ENCODE measurements at places on chromosomes 13 and 19.
A peak's percentile ranks its signal among the peaks of the same experiment; 100 is the strongest.

DNA sequence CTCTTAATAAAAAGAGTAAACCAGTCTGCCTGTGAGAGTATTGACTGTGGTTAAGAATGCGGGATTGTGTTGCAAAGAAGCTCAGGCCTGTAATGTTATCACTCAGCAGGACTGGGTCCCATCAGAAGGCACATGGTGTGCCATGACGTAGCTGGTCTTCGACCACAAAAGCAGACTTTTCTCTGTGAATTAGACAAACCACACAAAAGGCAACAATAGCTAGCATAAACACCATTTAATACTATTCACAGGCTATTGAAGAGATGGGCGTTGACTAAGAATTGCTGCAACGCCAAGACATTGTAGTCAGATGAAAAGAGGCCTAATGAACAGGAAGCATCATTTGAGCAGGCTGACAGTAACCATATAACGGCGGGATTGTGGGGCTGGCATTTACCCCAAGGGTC is 235.6 kb upstream of the SOX21 start:
- no peak for DNase-seq

GRCh38 chr13:106772006-106772601 is 204.2 kb upstream of the ARGLU1 start:
- DNase-seq: peak; percentile 1

DNA sequence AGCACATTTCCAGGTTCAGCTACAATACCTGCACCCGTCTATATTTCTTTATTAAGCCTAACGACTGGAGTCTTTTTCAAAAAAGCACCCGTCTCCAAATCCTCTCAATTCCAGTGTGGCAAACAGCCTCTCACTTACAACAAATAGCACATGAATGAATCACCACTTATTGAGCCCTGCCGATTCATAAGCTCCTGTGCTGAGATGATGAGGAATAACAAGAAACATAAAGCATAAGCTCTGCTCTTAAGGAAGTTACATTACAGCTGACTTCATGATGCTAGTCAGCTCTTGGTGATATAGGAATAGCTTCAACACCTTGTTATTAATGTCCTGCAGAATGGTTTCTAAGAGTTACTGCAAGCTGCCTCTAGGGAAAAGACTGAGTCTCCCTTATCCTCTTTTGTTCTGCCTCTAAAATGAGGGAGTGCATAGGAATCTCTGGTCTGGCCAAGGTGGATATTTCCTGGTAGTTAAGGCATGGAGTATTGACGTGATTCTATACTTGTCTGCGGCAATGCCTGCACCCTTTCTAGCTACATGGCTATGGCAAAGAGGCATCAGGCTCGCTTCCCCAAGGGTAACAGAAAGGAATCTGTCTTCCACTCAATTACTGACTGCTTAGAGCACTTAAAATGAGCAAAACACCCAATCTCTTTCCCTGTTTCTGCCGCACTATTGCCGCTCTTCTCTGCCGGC is 195.7 kb downstream of the KLF12 start:
- DNase-seq: peak; percentile 0

DNA sequence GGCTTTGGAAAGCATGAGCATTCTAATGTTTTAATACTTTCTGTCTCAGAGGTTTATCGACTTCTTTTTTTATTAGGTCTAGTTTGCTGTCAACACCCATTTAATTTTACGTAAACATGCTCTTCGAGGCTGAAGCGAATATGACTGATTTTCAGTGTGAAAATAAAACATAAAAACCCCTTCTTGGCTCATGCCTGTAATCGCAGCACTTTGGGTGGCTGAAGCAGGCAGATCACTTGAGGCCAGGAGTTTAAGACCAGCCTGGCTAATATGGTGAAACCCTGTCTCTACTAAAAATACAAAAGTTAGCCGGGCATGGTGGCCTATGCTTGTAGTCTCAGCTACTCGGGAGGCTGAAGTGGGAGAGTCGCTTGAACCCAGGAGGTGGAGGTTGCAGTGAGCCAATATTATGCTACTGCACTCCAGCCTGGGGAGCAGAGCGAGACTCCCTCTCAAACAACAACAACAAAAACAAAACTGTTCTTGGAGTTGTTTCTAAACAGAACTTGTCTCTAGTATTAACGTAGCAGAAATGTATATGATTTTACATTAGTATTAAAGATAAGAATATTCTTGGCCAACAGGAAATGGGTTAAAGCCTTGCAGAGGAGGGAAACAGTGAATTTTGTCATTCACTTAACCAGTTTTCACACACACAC is 7.1 kb upstream of the IGFL3 start:
- DNase-seq: no peak

GRCh38 chr19:8257052-8257443 is 47.9 kb downstream of the CERS4 start:
- DNase-seq: no peak

DNA sequence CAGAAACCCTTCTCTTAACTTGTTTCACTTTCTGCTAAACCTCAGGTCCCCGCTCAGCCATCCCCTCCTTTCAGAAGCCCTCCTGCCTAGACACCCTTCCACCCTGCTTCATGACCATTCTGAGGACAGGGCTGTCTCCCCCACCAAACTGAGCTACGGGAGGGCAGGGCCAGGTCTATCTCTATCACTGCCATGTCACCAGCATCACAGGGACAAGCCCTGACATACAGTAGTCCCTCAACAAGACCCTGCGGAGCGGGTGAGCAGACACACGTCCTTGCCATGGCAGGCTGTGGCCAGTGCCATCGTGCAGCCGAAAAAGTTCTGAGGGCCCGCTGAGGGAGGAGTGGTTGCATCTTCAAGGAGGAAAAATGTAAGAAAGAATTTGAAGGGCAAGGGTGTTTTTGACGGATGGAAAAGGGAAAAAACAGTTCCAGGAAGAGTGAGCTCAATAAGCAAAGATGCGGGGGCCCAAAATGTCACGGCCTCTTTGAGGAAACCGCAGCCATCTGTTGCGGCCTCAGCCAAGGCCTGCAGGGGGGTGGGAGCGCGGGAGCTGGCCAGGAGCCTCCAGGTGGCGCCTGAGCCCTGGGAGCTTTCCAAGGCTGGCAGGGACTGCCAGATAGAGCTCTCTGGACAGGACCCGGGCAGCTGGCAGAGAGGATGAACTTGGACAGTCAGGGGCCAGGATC is 8.1 kb downstream of the PTGIR start:
- peak; percentile 87 for DNase-seq

- DNase-seq: peak; percentile 85
These were observed 74.3 kb upstream of the ATP12A start for GRCh38 chr13:24605923-24606372.

- no peak for DNase-seq
These were observed 3.8 kb downstream of the ATP4B start for GRCh38 chr13:113654175-113654560.

GRCh38 chr19:19409631-19410030 is 4.2 kb downstream of the GATAD2A start:
- no peak for DNase-seq

- no peak for DNase-seq
These were observed 26.7 kb downstream of the ZMYM2 start for GRCh38 chr13:19985219-19985556.

- DNase-seq: no peak
These were observed 3.4 kb upstream of the PIK3R2 start for GRCh38 chr19:18149596-18149975.

- DNase-seq: peak; percentile 3
These were observed 1779.6 kb upstream of the PRR20A start for GRCh38 chr13:55361141-55361540.

DNA sequence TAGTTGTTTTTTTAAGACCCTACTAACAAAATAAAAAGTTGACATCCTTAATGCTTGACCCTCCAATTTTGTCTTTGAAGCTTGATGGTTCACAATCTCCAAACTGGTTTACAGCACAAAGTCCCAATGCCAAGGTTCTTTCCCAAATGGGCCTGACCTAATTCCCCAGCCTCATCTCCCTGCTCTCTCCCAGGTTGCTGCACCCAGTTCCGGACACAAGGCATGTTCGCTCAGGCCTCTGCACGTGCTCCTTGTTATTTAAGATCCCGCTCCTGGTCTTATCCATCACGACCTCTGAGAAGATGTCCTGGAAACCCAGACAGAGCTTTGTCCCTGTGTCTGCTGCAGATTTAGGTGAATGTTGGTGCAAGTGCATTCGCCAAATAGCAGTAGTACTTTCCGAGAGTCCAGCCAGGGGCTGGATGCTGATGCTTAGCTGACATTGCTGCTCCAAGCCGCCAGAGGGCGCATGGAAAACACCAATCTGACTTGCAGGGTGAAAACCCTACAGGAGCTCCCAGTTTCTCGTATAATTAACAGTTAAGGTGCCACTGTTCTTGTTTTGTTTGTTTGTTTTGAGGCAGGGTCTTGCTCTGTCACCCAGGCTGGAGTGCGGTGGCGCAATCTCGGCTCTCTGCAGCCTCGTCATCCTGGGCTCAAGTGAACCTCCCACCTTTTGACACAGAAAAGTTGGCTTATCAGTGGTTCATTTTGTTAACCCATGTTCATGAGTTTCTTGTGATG is 18.5 kb downstream of the LYPD3 start:
- DNase-seq: peak; percentile 83

- DNase-seq: peak; percentile 55
These were observed 170.5 kb downstream of the STK24 start for GRCh38 chr13:98406427-98406826.

GRCh38 chr19:28685802-28686201 is 527.1 kb downstream of the UQCRFS1 start:
- no peak for DNase-seq

DNA sequence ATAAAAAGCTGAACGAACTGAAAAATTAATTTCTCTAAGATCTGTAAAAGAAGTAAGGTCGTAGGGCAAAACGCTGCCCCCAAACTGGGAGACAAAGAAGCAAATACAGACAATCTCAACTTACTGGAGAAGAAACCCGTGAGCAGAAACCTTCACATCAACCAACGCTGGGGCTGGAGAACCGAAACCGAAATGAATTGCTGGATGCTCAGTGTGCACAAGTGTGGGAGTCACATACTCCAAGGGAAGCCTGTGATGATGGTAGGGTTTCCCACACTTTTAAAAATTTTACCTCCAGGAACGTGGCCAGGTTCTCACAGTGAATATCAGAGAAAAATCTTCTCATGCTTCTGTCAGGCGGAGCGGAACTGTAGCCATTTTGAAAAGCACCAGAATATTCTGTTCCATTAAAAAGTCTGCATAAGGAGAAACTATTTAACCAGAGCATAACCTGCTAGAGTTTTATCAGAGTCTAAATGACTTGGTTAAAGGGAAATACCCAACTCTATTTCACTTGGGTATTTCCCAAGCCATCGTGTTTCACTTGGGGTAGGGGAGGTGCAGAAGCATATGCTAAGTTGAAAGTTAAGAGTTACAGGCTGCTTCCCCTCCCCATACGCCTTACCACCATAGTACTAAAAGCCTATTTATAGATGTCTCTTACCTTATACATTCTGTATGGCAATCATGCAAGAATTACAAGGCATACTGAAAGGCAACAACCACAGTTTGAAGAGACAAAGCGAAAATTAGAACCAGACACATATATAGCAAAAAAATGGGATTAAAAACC is 110.5 kb upstream of the SLITRK1 start:
- no peak for DNase-seq

GRCh38 chr13:30034458-30034795 is 184.0 kb upstream of the UBL3 start:
- DNase-seq: no peak

- DNase-seq: peak; percentile 85
These were observed at the start of gene UBAC2 for GRCh38 chr13:99200432-99201167. UBAC2 (plus strand) TSS chr13:99200854; CDS start chr13:99200909, 55 bp downstream.

GRCh38 chr13:91154558-91155353 is 192.7 kb upstream of the MIR17HG start:
- peak; percentile 7 for DNase-seq

DNA sequence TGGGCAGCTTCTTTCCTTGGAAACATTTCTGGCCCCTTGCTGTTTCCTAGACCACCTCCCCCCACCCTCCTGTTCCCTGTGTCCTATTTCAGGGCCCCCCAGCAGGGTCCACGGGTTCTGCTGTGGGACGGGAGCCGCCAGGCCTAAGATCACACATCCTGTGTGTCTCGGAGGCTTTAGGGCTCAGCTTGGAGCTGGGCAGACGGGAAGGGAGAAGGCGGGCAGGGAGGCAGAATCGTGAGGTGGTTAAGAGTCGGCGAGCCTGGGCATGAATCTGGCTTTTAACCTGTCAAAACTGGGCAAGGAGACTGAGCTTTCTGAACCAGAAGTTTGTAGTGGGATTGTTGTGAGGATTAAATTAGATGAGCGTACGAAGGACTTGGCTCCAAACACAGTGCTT is 4.8 kb downstream of the KCNC3 start:
- no peak for DNase-seq

- peak; percentile 79 for DNase-seq
These were observed 8.2 kb upstream of the HSD17B14 start for GRCh38 chr19:48844472-48844871.

DNA sequence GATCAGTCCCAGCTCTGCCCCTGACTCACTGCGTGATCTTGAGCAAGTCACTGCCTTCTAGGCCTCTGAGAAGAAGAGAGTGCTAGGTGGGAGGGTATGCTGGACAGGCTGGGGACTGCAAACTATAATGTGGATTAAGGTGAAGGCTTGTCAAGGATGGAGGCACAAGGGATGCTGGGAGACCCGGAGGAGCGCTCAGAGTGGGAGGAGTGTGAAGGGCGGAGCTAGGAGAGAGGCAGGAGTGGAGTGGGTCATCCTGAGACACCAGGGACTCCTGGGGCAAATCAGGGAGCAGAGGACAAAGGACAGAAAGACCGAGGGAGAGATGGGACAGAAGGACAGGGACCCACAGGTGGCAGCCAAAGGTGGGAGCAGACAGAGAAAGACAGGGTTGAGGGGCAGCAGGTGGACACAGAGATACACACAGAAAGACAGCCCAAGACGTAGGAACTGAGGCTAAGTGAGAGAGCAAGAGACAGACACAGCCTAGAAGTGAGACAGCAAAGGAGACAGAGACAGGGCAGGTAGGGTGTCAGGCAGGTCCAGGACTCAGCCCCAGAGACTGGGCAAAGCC is 2.6 kb downstream of the GRIK5 start:
- no peak for DNase-seq

DNA sequence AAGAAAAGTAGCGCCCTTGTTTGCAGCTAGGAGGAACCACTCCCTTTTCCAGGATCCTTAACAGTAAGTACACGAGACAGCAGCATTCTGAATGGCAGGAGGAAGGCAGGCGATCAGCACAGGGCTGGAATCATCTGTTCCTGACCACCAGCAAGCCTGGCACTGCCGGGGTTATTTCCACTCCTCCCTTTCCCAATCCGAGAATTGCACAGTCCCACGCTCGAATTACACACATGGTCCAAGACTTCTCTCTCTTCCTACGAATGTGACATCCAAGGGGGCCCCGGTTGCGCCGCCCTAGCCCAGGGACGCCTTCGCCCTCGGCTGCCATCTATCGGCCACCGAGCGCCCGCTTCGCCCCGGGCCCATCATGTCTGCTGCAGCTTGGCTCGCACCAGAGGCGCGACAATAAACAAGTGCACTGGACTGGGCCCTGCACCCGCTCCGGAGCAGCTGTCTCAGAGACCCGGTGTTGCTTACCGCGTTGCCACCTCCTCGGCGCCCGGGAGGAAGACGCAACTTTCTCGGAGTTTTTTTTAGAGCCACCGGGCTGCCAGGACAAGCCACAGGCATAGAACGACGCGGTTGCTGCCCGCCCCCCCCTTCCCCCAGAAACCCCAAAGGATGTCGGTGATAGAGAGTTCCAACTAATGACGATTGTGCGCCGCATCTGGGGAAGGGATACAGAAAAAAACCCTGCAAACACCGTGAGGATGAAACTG is at the start of gene SLITRK5:
Gene SLITRK5, plus strand, starts transcription at position 341 of the 722 bp plus-strand sequence. CDS start 4,018 bp downstream, outside the sequence.
- peak; percentile 80 for DNase-seq

Data from DMS53 (cell line).